ENCODE measurements at places on chromosomes 12 and 14.

- no peak overlapping the region for H3K27ac ChIP-seq
- no peak for DNase-seq
- no peak overlapping the region for H3K4me3 ChIP-seq
- peaks cover 21% of the 10 kb centered on the region for H3K4me1 ChIP-seq
- H3K36me3 ChIP-seq: no peaks in the 10 kb centered on the region
- no peaks in the 10 kb centered on the region for H3K27me3 ChIP-seq
These were observed 7.6 kb upstream of the SPATS2 start for GRCh38 chr12:49359671-49360070.

GRCh38 chr12:78226763-78227162 lies 396.1 kb downstream of the NAV3 start:
- no peak overlapping the region for H3K4me3 ChIP-seq
- no peaks in the 10 kb centered on the region for H3K27me3 ChIP-seq
- no peak overlapping the region for H3K27ac ChIP-seq
- H3K4me1 ChIP-seq: no peaks in the 10 kb centered on the region

DNA sequence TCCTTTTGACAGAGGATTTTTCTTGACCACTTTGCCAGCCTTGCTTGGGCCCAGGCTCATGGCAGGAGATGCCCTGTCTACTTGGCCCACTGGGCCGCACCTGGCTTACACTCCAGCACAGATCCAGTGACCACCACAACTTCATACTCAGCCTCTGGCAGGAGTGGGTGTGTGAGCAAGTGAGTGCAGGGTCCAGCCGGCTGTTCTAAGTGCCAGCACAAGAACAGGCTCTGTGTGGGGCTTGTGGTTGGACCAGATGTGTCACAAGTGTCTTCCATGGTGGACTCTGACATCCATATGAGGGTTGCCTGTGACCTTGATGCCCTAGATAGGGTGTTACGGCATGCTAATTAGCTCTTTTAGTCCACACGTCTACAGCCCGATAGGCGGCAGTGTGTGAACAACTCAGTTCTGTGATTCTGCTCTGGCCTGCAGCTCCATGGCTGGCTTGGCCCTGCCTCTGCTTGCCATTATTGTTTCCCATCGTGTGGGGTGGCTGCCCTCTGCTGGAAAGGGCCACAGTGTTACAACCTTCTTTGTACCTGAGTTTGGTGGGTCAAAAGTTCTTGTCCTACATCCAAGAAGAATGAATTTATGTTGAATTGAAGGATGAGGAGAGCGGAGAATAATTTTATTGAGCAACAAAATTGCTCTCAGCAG lies 1089.1 kb downstream of the SLC6A15 start:
- no peaks in the 10 kb centered on the region for H3K27me3 ChIP-seq
- no peak overlapping the region for H3K27ac ChIP-seq
- DNase-seq: no peak
- no peaks in the 10 kb centered on the region for H3K36me3 ChIP-seq
- H3K4me1 ChIP-seq: peaks cover 7% of the 10 kb centered on the region

DNA sequence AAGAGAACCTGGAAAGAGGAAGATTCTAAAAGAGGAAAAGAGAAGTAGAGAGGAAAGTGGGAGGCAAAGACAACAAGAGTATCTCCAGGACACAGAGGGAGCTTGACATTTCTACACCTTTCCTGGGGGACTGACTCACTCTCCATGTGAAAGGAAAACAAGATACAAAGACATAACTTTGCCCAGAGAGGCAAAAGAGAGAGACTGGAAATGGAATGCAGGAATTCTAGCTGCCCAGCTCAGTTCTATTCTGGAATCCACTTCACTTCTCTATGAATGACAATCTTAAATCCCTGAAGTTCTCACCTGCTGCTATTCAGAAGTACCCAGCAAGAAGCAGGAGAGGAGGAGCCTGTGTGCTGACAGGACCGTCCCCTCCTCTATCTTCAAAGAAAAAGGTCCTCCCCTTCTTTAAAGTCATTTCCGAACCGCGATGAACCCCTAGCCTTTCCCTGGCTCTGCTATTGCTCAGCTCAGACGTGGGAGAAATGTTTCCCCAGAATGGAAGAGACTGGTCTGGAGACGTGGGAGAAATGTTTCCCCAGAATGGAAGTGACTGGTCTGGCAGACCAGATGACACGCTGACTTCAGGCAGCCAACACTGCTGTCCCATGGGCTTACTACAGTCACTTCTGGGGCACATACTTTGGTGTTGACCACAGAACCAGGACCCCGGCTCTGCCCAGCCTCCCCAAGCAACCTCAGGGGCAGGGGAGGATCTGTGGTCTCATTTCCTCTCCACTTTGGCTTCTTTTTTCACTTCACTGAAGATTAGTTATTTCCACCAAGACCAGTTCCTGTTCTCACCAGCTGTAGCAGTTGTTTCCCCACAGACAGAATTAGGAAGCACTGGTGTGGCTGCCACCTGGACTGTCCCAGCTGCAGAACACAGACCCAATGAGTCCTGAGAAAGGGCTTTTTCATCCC lies 8.3 kb downstream of the FMNL3 start:
- no peak overlapping the region for H3K4me3 ChIP-seq
- DNase-seq: no peak
- no peaks in the 10 kb centered on the region for H3K36me3 ChIP-seq
- peaks cover 24% of the 10 kb centered on the region for H3K4me1 ChIP-seq

DNA sequence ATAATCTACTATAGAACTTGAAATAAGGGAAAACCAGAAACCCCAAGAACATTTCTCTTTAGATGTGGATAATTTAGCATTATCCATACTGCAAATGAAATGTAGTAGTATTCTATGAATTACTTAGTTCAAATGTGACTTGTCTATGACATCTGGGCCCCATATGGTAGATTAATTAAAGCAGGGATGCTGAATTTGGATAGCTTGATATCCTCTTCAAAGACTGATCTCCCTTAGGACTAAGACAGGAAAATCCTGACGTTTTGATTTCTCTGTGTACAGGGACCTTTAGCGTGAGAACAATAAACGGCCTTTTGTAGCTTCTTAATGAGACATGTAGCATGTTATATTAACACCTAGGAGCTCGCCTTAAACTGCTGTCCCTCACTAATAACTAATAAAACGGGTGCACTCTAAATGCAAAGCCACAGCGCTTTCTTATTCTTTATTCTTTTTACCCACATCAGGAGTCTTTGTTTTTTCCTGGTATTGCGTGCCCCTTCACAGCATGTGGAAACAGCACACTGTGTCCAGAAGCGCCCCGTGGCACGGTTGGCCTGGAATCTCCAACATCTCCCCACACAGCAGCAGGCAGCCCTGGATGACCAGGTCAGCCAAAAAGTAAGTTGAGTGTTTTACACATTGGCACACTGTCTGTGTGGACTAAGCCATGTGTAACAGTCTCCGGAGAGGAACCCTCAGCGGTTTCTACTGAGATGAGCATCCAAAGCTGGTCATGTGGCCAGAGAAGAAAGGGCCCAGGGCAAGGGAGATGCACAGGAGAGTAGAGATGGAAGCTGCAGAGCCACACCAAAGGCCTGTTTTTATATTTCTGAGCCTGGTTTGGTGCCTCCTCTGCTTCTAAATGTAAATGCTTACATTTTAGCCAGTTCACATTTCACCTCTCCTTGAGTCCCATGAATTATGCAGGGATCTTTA lies 93.1 kb downstream of the SRGAP1 start:
- no peaks in the 10 kb centered on the region for H3K36me3 ChIP-seq
- no peak overlapping the region for H3K27ac ChIP-seq
- H3K27me3 ChIP-seq: no peaks in the 10 kb centered on the region
- H3K4me1 ChIP-seq: no peaks in the 10 kb centered on the region
- DNase-seq: no peak

GRCh38 chr12:130988751-130989150 lies 35.0 kb downstream of the ADGRD1 start:
- H3K27ac ChIP-seq: no peak overlapping the region
- H3K4me3 ChIP-seq: no peak overlapping the region
- peak; percentile 45 for DNase-seq
- peaks cover 3% of the 10 kb centered on the region for H3K4me1 ChIP-seq
- H3K27me3 ChIP-seq: peaks cover 3% of the 10 kb centered on the region
- H3K36me3 ChIP-seq: no peaks in the 10 kb centered on the region

DNA sequence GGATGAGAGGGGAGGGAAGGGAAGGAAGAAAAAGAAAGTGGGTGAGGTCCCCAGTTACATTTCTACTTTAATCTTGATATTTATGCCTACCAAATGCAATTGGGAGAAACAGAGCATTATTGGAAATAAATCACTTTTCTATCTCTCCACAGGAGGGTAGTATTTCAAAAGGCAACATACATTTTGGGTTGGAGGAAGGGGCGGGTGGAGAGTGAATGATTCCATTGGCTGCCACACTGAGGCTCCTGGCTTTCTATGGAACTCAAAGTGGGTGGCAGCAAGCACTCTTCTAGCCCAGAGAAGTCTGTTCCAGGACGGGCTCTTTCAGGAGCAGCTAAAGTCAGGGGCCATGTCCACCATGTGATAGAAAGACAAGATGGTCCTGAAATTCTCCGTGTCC lies 441.3 kb downstream of the DAD1 start:
- H3K4me3 ChIP-seq: no peak overlapping the region
- no peak overlapping the region for H3K27ac ChIP-seq
- DNase-seq: no peak
- peaks cover 3% of the 10 kb centered on the region for H3K27me3 ChIP-seq
- H3K36me3 ChIP-seq: no peaks in the 10 kb centered on the region
- no peaks in the 10 kb centered on the region for H3K4me1 ChIP-seq

GRCh38 chr12:92466391-92467305 lies 236.1 kb upstream of the PLEKHG7 start:
- H3K4me1 ChIP-seq: no peaks in the 10 kb centered on the region
- no peak overlapping the region for H3K27ac ChIP-seq
- no peaks in the 10 kb centered on the region for H3K27me3 ChIP-seq
- no peak overlapping the region for H3K4me3 ChIP-seq
- no peaks in the 10 kb centered on the region for H3K36me3 ChIP-seq

DNA sequence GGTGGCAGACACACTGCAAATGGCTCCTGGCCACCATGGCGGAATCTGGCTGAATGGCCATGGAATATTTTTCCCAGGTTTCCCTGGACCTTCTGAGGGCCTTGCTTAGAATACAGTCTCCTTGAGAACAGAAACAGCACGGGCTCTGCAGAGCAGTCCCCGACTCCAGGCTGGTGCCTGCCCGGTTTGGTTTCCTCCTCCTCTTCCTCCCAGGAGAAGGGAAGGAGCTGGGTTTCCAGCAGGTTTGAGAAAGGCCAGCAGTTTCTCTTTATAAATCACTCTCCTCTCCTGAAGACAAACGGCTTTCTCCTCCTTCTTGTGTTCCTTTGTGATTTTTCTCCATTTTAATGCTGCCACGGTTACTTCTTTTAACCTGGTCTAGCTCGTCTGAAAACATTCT lies 106.8 kb upstream of the RFLNA start:
- H3K36me3 ChIP-seq: no peaks in the 10 kb centered on the region
- H3K27me3 ChIP-seq: no peaks in the 10 kb centered on the region
- no peak for DNase-seq
- no peak overlapping the region for H3K27ac ChIP-seq

DNA sequence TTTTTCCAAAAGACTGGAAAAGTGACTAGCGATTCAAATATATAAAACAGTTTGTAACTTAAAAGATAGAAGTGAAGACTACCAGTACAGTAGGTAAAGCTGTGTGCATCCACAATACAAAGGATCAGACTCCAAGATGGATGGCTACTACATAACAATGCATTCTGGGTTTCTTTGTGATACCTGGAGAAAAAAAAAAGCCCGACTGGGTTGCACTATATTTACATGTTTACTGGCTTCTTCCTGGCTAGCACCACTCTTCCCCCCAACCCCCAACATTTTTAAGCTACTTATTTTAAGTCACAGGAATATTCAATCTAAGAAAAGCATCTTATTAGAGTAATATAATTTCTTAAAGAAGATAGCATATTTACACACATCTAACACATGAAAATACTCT lies 61.1 kb upstream of the SINHCAF start:
- no peaks in the 10 kb centered on the region for H3K4me1 ChIP-seq
- H3K27ac ChIP-seq: no peak overlapping the region
- no peak for DNase-seq
- H3K4me3 ChIP-seq: no peak overlapping the region
- no peaks in the 10 kb centered on the region for H3K27me3 ChIP-seq
- no peaks in the 10 kb centered on the region for H3K36me3 ChIP-seq

DNA sequence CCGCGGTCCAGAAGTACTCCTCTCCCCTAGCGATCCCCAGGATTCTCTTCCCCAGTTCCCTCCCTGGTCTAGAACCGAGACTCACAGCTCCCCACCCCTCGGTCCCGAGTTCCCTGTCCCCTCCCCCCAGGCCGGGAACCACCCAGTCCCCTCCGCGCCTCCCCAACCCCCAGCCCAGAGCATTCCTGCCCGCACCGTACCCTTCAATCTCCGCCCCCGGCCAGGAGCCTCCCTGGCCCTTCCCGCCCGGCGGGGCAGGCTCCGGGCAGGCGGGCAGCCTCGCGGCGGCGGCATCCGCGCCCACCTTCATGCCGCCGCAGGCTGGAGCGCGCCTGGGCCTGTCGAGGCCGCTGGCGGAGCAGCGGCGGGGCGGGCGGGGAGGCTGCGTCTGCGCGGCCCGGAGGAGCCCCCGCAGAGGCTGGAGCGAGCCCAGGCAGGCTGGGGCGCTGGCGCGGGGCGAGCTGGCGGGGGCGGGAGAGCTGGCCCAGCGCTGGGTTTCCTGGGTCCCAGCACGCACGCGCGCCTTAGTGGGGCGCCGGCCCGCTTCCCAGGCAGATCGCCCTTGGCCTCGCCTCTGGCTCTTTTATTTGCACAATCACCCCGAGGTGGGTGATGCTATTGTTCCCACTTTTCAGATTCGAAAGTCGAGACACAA lies 22.2 kb upstream of the GPR132 start:
- peak overlapping the region; percentile 81 for H3K27ac ChIP-seq
- H3K4me1 ChIP-seq: peaks cover 65% of the 10 kb centered on the region
- H3K4me3 ChIP-seq: peak overlapping the region; percentile 54

- no peak for DNase-seq
- no peaks in the 10 kb centered on the region for H3K36me3 ChIP-seq
- H3K4me1 ChIP-seq: no peaks in the 10 kb centered on the region
- H3K27ac ChIP-seq: no peak overlapping the region
- H3K4me3 ChIP-seq: no peak overlapping the region
These were observed 190.3 kb upstream of the RASSF8 start for GRCh38 chr12:25768151-25768550.

- peak overlapping the region; percentile 29 for H3K27ac ChIP-seq
- no peak overlapping the region for H3K4me3 ChIP-seq
- no peaks in the 10 kb centered on the region for H3K27me3 ChIP-seq
- H3K36me3 ChIP-seq: peaks cover 29% of the 10 kb centered on the region
- DNase-seq: no peak
These were observed 206.5 kb downstream of the ETV6 start for GRCh38 chr12:11855983-11856374.

DNA sequence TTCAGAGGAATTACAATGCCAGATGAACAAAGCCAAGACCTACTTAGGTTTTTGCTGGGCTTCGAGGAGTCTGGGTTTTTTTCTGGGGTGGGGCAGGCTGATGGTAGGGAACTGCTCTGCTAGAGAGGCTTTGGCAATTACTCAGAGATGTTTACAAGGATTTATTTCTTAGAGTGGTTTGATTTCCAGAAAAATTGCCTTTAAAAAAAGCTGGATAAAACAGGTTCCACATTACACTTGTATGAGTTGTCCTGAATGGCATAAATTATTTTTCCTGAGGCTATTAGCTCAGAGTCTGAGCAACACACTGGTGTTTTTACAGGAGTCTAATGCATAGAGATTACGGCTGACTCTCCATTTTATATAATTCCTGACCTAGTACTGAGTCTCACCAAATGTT lies 118.5 kb upstream of the FRMD6 start:
- no peaks in the 10 kb centered on the region for H3K36me3 ChIP-seq
- no peak for DNase-seq
- peaks cover 20% of the 10 kb centered on the region for H3K4me1 ChIP-seq
- H3K27ac ChIP-seq: no peak overlapping the region
- no peaks in the 10 kb centered on the region for H3K27me3 ChIP-seq

All from suprapubic skin (tissue), 4 donors.